ENCODE measurements at places on chromosomes 11 and 22.

GRCh38 chr11:57481915-57482781 lies 21.8 kb downstream of the RTN4RL2 start:
- no peak for DNase-seq

DNA sequence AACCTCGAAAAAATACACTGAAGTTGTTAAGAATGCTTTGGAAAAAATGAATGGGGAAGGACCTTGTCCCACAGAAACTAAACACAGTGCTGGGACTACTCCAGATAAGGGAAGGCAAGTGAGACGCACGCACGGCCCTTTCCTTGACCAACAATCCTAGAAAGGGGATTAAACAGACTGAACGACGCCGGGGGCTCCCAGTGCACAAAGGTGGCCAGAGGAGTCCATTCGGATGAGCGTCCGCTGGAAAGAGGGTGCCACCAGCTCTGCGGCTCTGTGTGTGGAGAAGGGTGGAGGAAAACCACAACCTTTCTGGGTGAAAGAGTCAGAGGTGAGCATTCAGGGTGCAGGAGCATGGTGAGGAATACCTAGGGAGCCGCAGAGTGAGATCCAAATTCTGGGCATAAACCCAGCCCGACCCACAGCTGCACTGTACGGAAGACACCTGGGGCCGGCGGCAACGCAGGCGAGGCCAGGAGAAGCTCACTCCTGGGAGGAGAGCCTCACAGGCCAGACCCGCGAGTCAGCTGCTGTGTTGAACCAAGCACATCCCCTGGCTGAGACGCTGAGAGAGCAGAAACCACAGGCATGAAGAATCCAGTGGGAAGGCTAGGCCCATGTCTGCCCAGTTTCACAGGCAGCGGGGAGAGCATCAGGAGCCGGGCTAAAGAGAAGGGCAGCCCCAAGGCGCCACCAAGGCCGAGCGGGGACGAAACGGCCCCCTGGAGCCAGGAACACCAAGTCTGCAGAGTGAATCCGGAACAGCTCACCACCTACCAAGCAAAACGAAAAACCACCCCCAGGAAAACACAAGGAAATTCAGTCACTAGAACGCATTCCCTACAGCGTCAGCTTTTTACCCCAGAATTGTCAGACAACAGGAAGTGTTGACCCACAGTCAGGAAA lies 177.1 kb downstream of the BRD1 start:
- no peak for DNase-seq

DNA sequence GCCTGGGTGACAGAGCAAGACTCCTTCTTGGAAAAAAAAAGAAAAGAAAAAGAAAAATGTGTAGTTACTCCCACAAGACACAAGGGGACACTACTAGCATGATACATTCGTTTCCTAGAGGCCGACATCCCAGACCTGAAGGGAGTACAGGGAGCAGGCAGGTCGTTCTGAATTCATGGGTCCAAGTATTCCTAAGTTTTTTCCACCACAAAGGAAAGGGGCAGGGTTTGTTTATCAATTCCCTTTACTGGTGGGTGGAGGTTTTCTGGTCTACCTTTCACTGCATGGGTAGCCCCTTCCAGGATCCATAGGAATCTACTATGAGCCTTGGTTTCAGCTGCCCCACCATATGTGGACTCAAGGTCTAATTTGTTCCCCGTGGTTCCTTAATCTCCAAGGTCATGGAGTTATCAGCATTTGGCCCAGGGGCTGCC lies 11.8 kb downstream of the TIGD3 start:
- peak; percentile 80 for DNase-seq

DNA sequence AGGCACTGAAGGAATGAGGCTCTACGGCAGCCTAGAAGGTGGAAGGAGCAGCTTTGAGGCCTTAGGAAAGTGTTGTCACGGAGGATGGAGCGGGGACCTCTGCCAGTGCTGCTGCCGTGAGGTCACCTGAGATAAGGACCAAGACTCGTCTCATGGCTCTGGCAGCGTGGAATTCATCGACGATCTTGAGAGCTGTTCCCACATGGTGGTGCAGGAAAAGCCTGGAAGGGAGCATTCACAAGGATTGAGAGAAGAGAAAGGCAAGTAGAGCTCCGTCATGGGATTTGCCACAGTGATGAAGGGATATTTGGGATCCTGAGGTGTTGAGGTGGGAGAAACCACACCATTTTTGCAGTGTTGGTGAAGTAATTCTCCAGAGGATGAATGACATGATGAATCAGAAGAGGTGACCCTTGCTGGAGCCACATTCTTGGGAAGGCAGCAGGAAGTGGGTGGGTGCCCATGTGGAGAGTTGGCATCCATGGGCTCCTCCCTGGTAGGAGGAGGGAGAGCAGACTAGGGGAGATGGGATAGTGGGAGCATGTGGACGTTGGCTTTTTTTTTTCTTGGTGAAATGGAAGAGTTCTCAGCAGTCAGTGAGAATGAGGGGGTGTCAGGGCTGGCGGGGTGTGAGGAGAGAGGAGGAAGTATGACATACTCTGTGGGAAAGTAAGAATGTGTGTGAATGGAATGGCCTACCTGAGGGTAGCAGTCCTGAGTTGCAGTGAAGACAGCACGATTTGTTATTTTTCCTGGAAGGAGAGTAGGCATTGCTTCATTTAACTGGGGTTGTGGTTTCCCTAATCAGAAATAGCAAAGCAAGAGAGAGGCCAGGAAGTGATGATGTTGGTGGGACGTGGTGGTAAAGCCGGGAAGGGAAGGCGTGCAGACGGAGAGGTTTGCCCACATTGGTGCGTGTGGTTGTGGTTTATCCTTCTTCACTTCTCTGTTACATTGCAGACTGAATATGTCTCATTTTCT lies 11.1 kb downstream of the PPP6R3 start:
- no peak for DNase-seq

DNA sequence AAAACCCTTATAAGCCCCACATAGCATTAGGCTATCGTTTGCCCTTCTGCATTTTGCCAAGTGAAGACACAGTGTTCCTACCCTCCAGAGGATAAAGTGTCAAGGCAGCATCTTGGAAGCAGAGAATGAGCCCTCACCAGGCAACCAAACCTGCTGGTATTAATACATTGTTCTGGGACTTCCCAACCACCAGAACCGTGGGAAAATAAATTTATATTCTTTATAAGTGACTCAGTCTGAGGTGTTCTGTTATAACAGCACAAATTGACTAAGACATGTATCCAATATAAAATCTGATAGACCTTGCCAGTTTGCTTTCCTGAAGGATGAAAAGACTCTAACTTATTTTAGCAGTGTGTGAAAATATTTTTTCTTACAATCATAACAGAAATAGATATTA lies 792.5 kb upstream of the LRRC4C start:
- no peak for DNase-seq

DNA sequence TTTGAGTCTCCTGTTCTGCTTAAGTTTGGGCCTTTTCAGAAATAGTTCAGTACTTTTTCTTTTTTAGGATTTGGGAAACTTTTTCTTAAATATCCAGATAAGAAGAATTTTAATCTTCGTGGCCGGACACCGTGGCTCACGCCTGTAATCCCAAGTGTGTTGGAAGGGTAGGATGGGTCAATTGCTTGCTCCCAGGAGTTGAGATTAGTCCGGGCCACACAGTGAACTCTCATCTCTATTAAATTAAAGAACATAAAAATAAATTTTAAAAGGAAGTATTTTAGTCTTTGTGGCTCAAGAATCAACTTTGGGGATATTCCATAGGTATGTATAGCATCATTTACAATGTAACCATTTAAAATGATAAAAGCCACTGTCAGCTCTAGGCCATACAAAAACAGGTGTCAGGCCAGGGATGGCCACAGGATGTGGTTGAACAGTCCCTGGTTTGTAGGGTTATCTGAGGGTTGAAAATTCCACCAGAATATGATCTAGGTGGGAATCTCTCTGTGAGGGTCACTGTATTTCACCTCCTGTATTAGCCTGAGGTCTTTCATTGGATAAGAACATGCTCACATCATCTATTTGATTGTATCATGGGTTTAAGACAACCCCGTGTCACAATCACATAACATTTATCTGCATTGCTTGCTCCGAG lies 115.6 kb downstream of the GGTLC2 start:
- no peak for DNase-seq

GRCh38 chr11:111026241-111026640 lies 219.3 kb upstream of the POU2AF2 start:
- DNase-seq: no peak

DNA sequence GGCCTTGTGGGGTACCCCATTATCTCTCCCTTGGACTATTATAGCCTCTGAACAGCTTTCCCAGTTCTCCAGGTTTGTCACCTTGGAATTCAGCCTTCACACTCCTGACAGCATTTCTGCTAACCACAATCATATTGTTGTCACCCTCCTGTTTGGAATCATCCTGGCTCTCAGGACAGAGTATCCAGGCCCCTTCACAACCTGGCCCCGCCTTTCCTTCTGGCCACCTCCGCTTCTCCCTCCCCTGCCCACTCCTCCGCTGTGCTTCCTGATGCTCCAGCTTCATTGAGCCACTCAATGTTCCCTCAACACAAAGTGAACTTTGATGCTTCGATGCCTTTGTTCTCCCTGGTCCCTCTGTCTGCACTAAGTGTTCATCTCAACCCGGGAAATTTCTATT lies 3.1 kb downstream of the GPR83 start:
- DNase-seq: no peak
